GM04503 (cell line): ENCODE measurements at places on chromosomes 11 and 22.

DNA sequence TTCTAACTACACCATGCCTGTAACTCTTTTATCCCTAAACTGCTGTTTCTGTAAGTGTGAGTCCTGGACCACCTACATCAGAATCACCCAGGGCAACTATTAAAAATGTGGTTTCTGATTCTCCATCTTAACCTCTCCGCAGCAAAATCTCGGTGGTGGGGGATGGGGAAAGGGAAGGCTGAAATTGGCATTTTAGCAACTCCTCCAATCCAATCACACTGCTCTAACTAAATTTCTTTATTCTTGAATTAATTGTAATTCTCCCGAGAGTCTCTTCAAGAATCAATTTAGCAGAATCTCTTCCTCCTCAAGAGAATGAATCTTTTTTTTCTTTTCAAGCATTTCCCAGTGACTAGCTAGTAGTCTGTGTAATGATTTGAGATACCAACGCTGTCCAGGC is 36.2 kb downstream of the SEZ6L start:
- no peak for DNase-seq

- DNase-seq = no peak
Measured at GRCh38 chr11:27573024-27573423, 66.5 kb upstream of the LIN7C start.

- no peak for DNase-seq
Measured at GRCh38 chr11:64742889-64743590, 902 bp downstream of the RASGRP2 start.

GRCh38 chr11:37184326-37184725 is 586.3 kb upstream of the RAG2 start:
- DNase-seq = no peak

DNA sequence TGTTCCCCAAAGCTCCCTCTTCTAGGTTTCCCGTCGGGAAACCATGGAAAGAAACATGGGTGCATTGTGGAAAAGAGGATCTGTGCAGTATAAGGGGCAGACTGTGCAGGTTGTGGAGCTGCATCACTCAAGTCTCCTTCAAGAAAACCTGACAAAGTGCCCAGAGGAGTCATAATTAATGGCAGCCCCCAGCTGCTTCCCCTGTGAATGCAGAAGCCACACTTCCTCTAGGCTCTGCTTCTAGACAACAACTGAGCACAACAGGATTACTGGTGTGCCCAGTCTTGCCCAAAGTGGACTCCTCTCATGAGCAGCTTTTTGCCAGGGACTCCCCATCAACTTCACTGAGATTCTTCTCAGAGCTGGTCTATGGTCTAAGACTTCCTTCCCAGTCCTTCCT is 42.6 kb upstream of the SCUBE2 start:
- no peak for DNase-seq

- DNase-seq = no peak
Measured at GRCh38 chr11:91261513-91261912, 963.1 kb upstream of the FAT3 start.

DNA sequence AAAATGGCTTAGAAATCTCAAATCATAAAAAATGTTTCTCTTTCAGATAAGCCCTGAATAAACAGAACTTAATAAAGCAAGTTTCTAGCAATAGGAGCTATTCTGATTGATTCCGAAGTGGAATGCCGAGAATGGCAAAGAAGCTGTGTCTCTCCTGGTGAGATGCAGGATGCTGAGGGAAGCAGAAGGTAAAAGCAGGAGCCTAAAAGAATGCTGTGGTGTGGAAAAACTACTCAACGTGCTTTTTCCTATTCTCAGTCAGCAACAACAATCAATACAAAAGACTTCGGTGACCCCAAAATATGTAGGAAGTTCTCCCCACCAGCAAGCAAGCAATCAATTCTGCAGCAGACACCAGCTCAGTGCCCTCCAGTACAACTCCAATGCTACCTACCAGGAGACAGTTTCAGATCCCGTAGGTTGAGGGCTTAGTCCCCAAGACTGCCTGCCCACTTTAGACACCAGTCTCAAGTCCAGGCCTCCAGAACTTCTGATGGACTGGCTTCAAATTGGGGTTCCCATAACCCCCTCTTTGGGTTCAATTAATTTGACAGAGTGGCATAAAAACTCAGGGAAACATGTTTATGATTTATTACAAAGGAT is 6.6 kb downstream of the CTSC start:
- no peak for DNase-seq

GRCh38 chr11:8003187-8003586 is 16.1 kb downstream of the EIF3F start:
- DNase-seq = no peak

GRCh38 chr11:90705661-90706060 is 482.8 kb upstream of the CHORDC1 start:
- no peak for DNase-seq

DNA sequence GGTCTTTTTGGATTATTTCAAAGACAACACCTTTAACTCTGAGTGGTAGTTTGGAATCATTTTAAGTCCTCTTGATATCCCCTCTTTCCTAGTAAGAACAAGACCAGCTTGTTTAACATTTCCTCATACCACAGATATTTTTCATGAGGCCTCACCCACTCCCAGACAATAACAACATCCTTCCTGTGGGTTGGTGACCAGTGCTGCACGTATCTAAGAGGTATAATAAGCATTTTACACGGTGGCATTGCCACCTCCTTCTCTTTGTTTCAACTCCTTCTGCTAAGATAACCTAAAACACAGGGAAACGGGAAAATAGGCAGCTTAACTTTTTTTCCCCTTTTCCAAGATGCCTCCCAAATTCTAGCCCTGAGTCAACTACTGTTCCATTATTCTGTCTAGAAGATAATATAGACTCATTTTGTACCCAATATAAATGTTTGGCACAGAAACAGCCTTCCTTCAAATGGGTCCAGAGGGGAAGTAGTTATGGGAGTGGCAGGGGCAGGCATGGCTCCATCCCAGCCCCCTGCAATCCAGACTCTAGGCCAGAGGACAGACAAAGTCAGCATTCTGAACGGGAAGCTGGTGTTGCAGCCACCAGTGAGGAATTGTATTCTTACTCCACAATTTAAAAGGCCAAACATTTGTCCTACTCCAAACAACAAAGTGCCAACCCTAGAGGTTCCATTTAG is 28.5 kb downstream of the MAML2 start:
- DNase-seq = peak; percentile 33

DNA sequence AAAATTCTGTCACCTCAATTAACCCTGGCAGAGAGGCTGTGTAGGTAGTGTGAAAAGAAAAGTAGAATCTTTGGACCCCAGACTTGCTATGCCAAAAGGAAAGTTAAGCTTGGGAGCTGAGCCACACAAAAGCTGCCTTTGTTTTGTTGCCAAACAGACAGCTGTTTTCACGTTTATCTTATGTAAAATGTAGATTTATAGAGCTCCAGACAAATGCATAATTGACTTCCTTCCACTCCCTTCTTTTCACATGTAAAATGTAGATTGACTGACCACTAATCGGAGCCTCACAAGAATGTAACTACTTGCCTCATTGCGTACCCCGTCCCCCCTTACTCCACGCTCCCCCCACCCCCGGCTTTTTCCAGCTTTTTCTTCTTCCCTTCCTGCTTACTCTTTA is 2302.2 kb upstream of the RAG2 start:
- no peak for DNase-seq

- no peak for DNase-seq
Measured at GRCh38 chr11:103434073-103434411, 324.8 kb downstream of the DYNC2H1 start.

DNA sequence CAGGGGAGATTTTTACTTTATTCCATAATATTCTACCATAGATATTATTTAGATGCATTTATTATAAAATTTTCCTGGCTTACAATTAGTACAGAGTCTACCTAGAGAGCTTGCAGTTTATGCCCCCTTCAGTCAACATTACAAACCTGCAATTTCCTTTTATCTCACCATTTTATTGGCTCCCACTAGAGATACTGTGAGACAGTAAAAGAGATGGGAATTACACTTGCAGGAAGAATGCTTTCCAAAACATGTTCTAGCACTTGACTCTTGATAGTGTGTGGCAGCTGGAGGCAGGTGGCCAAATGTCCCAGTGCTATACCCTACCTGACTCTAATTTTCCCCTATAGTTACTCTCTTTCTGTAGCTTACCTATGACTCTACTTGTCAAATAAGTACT is 863.2 kb downstream of the DLG2 start:
- DNase-seq = no peak

GRCh38 chr11:119484741-119485605 is 62.0 kb upstream of the THY1 start:
- DNase-seq = no peak

GRCh38 chr11:14414470-14415461 is 55.8 kb upstream of the RRAS2 start:
- DNase-seq = no peak

GRCh38 chr11:116891746-116892145 is 54.3 kb upstream of the APOA1 start:
- DNase-seq = no peak

DNA sequence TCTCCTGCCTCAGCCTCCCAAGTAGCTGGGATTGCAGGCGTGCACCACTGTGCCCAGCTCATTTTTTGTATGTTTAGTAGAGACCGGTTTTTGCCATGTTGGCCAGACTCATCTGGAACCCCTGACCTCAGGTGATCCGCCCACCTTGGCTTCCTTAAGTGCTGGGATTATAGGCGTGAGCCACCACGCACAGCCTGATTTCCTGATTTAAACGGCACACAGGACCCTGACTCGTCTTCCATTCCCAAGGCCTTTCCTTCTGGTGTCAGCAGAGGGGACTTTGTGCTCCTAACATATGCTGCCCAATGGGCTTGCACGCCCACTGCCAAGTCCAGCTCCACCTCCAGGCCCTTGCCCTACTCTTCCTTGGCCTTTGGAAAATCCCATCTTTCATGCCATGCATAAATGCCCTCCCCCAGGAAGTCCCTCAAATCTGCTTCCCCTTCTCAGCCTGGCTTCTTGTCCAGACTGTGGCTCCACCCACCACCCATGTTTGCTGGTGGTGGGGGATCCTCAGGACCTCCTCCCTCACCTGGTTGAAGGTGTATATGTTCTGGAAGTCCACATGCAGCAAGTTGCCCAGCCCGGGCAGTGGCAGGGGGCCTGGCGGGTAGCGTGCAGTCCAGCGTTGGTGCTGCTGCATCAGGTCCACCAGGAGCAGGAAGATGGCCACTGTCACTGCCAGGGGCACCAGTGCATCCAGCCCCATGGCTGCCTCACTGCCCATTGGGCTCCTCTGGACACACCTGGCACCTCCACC is 23.9 kb upstream of the CYP2D6 start:
- DNase-seq = no peak

- DNase-seq = no peak
Measured at GRCh38 chr11:70067036-70067435, 11.1 kb upstream of the ANO1 start.

DNA sequence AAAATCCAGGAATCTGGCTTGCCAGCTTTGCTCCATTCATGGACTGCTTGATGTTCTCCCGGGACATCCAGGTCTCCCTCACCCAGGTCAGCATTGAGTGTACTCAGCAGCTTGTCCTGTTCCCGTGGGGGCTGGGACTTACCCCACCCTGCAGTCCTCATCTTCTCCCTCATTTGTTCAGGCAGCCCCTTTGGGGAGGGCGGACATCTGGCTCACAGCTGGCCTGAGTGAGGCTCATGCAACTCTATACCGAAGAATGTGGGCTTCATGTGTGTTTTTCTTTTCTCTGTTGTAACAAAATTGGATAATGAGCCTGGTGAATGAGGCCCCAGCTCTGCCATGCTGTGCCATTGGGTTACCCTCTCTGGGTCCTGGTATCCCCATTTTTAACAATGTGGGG is 227.7 kb upstream of the TENM4 start:
- DNase-seq = no peak

GRCh38 chr11:69078930-69079605 is 30.3 kb downstream of the TPCN2 start:
- DNase-seq = no peak

DNA sequence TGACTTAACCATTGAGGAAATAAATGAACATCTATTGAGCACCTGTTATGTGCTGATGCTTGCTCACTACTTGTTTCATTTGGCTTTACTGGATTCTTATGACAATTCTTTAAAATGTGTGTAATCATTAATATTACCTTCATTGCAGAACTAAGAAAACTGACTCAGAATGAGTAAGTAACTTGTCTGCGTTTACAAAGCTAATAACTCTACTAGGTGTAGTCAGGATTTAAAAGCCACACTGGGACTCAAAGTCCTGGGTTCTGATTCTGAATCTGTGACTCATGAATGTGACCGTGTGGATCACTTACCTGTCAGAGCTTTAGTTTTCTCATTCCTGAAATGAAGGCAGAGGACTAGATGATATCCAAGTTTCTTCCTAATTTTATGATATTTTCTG is 23.4 kb upstream of the KIRREL3 start:
- no peak for DNase-seq

GRCh38 chr11:78432058-78432515 is 14.5 kb upstream of the GAB2 start:
- no peak for DNase-seq

DNA sequence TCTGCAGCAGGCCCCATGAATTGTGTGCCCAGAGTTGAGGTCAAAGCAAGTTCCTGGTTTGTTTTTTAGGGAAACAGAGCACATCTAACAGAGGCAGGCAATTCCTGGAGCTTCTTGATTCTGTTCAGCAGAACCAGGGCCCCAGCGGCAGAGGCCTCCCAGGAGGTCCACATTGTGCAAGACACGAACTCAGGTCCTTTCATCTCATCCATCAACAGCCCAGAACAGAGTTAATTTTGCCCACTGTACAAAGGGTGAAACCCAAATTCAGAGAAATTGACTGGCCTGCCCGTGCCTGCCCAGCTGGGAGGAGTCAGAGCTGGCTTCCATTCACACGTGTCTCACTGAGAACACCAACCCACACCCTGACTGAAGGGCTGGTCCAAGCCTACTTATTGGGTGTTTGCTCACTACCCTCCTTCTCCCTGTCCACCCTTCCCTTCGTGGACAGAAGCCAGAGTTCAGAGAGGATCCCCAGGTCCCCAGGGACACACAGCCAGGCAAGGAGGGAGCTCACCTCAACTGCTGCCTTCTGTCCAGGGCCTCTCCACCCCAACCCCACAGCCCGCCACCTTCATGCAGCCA is 607.1 kb downstream of the TBC1D22A start:
- DNase-seq = no peak

DNA sequence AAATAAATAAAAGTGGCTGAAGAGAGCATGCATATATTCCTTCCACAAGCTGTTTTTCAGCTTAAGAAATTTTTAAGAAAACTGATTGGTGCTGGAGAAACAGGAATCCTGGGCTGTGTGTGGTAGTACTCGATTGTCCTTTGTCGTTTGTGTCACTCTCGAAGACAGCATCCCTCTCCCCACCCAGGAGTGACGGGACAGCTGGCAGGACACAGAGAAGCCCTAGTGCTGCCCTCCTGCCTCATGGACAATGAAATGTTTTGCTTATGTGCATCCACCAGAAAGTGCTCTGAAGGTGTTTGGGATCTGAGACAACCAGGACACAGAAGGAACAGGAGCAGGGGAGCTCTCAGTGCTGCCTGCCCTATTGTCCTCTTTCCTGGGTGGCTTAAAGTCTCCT is 12.8 kb downstream of the PLAAT4 start:
- DNase-seq = no peak

GRCh38 chr11:33065445-33066178 is 26.2 kb downstream of the TCP11L1 start:
- DNase-seq = no peak

GRCh38 chr11:77400775-77401449 is 73.0 kb downstream of the PAK1 start:
- DNase-seq = no peak

- DNase-seq = no peak
Measured at GRCh38 chr22:41975299-41976069, 6.2 kb downstream of the SEPTIN3 start.

GRCh38 chr11:67240576-67241389 is 25.5 kb upstream of the GRK2 start:
- DNase-seq = peak; percentile 59

GRCh38 chr11:84188521-84188920 is 902.4 kb upstream of the CCDC90B start:
- no peak for DNase-seq
